HFF-Myc (cell line): ENCODE measurements at places on chromosomes 1 and 21.
A peak's percentile ranks its signal among the peaks of the same experiment; 100 is the strongest.

DNA sequence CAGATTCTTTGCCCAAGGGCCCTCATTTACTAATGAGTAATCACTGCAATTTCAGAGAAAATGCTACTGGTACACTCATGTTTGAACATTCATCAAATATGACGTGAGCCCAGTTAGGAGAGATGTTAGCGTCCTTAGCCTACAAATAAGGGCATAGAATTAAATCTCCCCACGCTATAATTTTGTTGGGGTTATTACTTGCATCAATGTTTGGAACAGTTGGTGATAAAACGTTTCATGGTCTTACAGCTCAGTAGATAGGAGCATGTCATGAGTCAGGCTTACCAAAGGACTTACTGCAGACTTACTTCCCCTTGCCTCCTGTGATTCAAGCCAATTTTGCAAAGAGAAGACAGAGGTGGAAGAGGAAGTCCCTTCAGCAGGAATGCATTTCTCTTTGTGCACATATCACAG lies 304.0 kb downstream of the KIF26B start:
- peak; percentile 1 for DNase-seq

DNA sequence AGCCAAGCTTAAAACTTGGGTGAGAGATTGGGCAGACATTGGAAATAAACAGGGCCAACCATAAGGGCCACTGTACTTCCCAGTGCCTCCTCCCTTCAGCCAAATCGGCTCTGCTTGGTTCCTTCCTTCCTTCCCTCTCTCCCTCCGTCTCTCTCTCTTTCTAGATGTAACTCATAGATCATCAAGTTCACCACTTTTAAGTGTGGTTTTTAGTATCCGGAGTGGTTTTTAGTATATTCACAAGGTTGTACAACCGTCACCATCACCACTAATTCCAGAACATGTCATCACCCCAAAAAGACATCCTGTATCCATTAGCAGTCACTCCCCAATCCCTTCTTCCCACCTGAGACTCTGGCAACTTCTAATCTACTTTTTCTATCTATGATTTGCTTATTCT lies 51.0 kb downstream of the MYSM1 start:
- DNase-seq, result no peak

- no peak for DNase-seq
Measured at GRCh38 chr1:17579951-17580939, 40.7 kb downstream of the ARHGEF10L start.

- DNase-seq, result no peak
Measured at GRCh38 chr1:178954325-178954690, 71.4 kb upstream of the FAM20B start.

GRCh38 chr1:234955107-234955731 lies 173.4 kb downstream of the TOMM20 start:
- no peak for DNase-seq

DNA sequence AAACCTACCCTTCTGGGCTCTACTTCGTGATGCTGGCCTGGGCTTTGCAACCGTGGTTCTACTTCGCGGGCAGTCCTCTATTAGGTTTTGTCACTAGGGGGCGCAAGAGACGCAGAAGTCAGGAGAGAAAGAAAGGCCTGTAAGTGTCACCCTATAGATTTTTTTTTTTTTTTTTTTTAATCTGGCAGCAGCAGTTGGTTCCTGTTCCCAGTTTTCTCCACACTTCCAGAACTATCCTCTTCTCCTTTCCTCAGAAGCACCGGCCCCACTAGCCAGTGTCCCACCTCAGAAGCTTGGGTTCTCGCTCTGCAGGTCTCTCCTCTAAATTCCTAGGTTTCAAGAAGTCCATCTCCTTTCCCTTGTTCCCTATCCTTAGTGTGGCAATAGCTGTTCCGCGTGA lies 9.1 kb upstream of the LCE2D start:
- DNase-seq, result no peak

- no peak for DNase-seq
Measured at GRCh38 chr21:20108016-20108415, 890.2 kb upstream of the NCAM2 start.

DNA sequence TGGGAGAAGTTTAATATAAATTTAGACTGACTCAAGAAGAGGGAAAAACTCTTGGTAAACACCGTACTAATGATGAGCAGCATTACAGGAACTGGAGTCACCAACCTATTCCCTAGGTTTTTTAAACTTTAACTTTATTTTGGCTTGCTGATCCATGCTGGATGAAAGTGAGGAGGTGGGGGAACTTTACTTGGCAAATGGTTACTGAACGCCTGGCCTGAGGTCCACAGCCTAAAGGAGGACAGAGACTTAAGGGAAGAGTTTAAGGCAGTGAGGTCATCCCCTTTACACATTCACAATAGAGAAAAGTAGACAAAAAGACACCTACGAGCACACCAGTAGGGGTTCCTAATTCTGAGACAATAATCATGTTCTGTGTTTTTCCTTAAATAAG lies 25.6 kb upstream of the A3GALT2 start:
- DNase-seq, result no peak

GRCh38 chr1:50108497-50109059 lies at the start of gene ELAVL4:
Gene ELAVL4, plus strand, starts transcription at chr1:50108920. Its CDS starts 270 bp downstream, at chr1:50109190.
- no peak for DNase-seq

- DNase-seq, result no peak
Measured at GRCh38 chr1:210635108-210635507, 306.4 kb downstream of the HHAT start.

DNA sequence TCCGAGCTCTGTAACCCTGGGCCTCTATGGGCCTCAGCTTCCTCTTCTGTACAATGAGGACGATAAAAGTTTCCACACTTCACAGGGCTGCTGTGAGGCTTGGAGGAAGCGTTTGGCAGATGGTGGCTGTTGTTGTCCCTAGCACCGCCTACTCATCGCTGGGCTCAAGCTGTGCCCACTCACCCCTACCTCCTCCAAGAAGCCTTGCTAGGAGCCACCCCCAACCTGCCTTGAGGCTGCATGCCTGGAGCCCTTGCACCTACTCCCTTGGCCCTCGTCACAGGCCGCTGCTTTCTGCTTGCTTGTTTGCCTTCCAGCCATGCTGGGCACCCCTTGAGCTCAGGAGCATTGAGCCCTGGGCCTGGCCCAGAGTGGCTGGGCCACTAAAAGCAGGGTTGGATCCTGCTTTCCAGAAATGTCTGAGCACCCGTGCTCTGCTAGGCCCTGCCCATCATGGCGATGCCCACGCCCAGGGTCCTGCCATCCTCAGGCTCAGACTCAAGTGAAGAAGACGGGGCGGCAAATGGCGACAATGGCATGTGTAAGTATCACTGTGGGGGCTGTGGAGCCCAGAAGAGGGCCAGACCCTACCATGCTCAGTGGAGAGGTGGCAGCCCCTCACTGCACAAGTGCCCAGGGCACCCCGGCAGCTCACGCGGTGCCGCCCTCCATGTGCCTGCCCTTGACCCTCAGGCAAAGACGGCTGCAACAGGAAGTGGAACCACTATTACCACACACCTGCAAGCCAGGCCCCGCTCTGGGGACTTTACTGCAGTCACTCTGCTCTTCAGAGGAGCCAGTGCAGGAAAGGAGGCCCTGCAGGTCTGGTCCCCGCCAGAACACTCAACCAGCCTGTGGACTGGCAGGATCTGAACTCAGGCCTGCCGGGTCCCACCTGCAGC lies 9.5 kb downstream of the SH3BGRL3 start:
- DNase-seq, result no peak

GRCh38 chr1:230295367-230295766 lies 130.8 kb downstream of the PGBD5 start:
- no peak for DNase-seq

DNA sequence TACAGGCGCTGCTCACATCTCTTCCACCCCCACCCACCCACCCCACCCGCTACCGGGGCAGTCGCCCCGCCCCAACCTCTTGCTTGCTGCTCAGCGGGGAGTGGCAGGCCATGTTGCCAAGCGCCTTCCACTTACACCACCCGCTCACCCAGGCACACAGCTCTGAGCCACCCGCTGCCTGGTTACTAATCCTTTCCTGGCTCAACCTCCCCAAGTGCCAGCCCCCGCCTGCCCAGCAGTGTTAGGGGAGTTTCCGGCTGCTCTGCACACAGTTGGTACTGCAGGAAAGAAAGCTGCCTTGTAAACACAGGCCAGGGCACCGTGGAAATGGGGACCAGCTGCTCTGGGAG lies 56.2 kb downstream of the LACTBL1 start:
- no peak for DNase-seq

DNA sequence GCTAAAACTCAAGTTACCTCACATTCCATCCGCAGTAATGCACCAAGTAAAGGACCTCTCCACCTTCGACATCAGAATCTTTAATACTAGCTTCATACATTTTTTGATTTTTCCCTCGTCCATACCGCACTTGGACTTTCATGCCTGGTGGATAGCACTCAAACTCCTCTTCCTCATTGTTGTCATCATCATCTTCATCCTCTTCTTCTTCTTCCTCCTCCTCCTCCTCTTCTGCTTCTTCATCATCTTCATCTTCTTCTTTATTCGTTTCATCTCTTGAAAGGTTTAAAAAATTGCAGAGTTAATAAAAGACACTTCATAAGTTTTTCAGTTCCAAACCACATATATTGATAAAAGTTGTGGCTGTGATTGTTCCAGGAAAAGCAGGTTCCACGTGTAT lies 52.7 kb upstream of the RBM34 start:
- no peak for DNase-seq

DNA sequence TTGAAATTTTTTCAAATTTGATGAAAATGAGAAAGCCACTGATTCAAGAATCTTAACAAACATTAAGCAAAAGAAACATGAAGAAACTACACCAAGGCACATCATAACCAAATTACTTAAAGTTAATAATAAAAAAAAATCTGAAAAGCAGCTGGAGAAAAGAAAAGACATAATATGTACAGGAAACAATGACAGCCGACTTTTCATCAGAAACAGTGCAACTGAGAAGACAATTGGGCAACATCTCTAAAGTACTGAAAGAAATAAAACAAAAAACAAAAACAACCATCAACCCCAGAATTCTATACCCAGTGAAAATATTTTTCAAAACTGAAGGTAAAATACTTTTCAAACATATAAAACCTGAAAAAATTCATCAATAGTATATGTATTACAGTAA lies 73.8 kb upstream of the DMRTA2 start:
- no peak for DNase-seq

GRCh38 chr1:32336591-32336932 lies 529 bp upstream of the MARCKSL1 start:
- no peak for DNase-seq

DNA sequence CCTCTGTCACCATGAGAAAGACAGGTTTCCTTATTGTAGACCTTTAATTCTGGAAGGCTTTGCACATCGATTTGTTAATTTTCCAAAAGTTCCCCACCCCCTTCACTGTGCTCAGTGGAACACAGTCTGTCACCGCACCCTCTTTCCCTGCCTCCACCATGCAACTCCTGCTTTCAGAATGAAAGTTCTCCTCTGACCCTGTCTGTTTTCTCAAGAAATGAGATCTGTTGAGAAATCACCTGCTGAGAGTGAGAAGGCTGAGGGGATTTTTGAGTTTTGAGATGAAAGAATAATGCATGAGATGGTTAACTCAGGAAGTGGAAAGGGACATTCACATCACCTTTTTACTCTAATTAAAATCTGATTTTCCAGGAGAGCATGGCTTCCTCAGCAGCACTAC lies 99.6 kb downstream of the CYYR1 start:
- no peak for DNase-seq

GRCh38 chr1:160652924-160653619 lies 6.2 kb upstream of the SLAMF1 start:
- DNase-seq, result no peak

GRCh38 chr1:193569096-193569982 lies 382.9 kb upstream of the B3GALT2 start:
- DNase-seq, result peak; percentile 11

DNA sequence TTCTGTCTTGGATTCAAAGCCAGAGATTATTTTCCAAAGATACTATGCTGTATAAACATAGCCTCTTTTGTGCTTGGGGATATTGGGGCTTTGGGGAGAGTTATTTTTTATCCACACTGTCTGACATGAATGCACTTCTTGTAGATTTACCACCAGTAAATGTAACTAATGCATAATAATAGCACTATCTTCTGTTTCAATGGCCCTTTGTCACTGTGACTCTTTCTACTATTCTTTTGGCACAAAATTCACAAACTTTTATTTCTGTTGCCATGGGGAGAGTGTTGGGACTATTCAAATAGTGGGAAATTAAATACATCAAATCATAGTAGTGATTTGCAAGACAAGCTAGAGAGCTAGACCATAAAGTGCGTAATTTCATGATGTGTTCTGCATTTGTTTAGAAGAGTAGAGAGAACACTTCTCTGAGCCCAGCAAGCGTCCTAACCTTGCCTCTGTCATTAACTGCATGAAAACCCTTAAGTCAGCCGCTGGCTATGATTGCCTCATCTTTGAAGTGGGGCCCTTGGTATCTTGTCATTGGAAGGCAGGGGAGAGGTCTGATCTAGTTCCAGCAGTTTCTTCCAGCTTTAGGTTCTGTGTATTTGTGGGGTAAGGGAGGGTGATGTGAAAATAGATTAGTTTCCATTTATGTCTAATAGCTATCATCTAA lies 154.4 kb downstream of the HHAT start:
- no peak for DNase-seq

GRCh38 chr1:174967845-174968705 lies 31.7 kb upstream of the CACYBP start:
- DNase-seq, result no peak

DNA sequence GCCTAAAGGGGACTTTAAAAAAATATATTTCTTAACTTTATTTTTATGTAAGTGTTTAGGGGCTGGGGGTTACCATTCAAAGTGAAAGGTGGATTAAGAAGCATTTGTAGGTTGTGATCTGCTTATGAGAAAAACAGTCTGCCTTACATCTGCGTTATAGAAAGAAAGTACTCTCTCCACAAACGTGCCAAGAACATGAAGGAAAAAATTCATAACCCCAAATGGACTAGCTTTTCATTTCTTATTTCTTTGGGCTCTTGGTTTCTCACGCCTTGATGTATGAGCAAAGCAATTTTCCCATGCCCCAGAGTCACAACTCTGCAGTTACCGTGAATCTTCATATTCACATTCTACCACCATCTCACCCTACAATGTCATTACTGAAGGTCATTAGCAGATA lies 1165.1 kb upstream of the ADGRL4 start:
- DNase-seq, result no peak

- no peak for DNase-seq
Measured at GRCh38 chr1:29749024-29749945, 513.0 kb downstream of the PTPRU start.

DNA sequence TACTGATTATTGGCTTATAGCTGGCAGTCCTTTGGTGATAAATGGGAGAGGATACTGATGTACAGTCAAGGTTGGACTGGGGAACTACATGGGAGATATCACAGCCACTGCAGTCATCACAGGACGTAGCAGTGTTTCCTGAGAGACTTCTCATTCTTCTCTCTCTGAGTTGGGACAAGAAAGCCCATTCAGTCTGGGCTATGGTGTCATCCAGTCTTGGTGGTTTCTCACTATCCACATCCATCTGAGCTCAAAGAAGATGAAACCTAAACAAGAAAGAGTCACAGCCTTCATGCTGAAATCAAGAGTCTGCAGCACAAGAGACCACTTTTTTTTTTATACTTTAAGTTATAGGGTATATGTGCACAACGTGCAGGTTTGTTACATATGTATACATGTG lies 12.8 kb upstream of the CD53 start:
- DNase-seq, result no peak

GRCh38 chr1:27438621-27439061 lies 46.2 kb downstream of the GPR3 start:
- no peak for DNase-seq

- DNase-seq, result no peak
Measured at GRCh38 chr1:18322368-18323032, 158.2 kb upstream of the KLHDC7A start.
